ENCODE measurements at places on chromosomes 5 and 9.

DNA sequence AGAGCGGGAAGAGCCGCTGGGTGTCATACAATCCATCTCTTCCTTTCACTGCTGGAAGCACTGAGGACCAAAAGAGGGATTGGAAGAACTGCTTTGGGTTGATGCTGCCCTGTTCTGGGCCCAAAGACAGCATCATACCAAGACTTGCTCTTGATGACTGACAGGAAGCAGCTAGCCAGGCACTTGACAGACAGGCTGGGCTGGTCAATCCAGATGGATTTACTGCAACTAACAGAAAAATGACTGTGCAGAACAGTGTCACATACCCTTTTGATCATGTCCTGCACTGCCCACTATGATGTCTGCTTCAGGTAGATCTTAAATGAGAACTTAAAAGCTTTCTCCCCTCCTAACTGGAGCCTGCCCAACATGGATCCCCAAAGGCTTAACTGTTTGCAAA lies 157.6 kb downstream of the CRB2 start:
- no peak for DNase-seq

DNA sequence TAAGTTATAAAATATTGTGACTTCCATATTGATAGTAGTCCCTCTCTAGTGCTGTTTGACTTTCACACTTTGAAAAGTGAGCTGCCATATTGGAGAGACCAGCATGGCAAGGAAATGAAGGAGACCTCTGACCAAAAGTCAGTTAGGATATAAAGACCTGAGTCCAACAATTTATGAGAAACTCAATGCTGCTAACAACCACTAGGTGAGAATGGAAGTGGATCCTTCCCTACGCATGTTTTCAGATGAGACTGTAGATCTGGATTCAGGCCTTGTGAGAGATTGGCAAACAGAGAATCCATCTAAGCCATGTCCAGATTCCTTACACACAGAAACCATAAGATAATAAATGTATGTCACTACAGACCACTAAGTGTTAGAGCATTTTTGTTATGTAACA lies 81.6 kb downstream of the CTNND2 start:
- no peak for DNase-seq

DNA sequence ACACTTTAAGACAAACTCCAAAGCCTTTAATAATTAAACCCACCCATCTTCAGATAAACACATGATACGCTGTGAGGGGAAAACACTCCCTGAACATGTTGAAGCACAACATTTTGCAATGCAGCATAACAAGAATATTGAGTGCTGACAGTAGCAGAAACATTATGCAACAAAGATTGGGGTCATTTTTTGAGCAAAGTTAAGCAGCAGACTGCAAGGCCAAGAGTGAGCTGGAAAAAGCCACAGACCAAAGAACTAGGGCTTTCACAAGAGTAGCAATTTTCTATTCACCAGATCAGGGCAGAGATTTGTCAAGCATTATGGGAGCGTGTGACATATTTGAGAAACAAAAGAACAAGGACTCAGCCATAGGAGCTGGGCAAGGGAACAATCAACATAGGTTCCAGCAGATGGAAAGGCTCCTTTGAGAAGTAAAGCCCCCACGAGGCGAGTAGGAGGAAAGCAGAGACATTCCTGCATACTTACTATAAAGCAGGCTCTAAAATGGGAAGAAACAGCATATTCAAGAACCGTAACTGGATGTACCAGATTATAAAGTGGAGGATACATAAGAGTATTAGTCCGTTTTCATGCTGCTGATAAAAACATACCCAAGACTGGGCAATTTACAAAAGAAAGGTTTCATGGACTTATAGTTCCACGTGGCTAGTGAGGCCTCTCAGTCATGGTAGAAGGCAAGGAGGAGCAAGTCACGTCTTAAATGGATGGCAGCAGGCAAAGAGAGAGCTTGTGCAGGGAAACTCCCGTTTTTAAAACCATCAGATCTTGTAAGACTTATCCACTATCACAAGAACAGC lies 4.8 kb upstream of the TTC23L start:
- no peak for DNase-seq

GRCh38 chr5:96453394-96453793 lies 20.3 kb upstream of the PCSK1 start:
- DNase-seq, result no peak

DNA sequence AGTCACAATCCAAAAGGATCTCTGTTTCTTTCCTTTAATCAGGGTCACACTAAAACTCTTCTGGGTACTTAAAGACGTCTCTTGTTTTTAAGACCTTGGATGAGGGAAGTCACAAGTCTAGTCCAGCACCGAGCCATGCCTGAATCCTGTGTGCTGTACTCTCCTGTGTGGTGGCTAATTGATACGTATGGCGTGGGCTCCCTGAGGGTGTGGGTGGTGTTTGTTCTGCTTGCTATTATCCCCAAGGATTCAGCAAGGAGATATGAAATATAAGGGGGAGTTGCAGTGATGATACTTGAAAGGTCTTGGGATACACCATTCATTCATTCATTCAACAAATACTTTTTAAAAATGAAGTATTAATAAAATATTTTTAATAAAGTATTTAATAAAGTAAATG lies 128.3 kb downstream of the ARHGEF28 start:
- DNase-seq, result no peak

- peak; percentile 36 for DNase-seq
Measured at GRCh38 chr5:177412603-177413233, 3.4 kb upstream of the F12 start.

DNA sequence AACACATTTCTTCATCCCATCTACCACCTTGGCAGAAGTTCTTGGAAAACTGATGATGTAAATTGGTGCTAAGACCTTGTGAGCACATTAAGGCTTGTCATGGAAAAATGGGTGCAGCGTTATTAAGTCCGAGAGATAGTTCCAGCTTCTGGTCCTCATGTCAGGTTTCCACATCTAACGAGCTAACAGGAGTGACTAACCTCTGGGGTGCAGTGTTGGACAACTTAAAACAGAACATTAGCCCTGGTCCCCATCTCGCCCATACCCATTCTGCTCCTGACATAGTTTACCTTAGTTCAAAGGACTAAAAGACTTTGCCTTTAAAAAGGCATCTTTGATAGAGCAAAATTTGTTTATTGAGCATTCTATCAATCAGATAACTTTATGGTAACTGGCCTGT lies 128.0 kb downstream of the SLC1A3 start:
- DNase-seq, result no peak

DNA sequence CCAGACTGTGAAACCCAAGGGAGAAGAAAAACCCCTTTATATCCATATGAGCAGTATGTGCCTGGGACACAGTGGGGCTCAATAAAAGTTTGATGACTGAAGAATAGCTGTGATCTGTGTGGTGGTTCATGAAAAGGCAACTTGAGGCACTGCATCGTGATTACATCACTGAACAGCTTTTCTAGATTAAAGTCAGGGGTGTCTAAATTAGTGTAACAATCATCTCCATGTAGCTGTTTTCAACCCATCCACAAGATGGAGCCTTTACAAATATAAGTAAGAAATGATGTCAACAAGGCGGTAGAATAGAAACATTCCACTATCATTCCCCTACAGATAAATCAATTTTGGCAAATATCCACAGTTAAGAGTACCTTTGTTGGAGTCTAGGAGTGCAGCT lies 55.5 kb downstream of the PRRC1 start:
- no peak for DNase-seq

- no peak for DNase-seq
Measured at GRCh38 chr9:97474372-97474925, 27.0 kb upstream of the TMOD1 start.

GRCh38 chr5:180590543-180591310 lies 572 bp downstream of the SCGB3A1 start:
- DNase-seq, result no peak

- DNase-seq, result no peak
Measured at GRCh38 chr5:160694896-160695295, 157.1 kb downstream of the ATP10B start.

DNA sequence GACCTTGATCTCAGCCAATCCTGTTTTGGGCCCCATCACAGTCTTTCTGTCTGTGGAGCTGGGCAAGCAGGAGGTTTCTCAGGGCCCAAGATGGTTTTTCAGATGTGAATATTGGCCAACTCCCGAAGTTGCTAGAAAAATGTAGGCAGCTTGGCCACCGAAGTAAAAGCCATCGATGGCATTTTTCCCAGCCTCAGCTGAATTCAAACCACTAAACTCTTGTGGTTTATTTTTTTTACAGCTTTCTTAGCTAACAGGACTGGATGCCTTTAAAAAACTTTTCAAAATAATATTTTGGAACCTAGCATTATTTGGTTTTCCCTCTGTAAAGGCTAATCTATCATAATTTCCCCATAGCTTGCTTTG lies 102.5 kb upstream of the ERCC6L2 start:
- no peak for DNase-seq

Data from activated CD4-positive, alpha-beta T cell treated with anti-CD3 and anti-CD28 coated beads, Interleukin-2, amount 50 U/mL, for 48 hours (primary cell).